ENCODE measurements at places on chromosomes 6 and 20.
A peak's percentile ranks its signal among the peaks of the same experiment; 100 is the strongest.

GRCh38 chr20:57920971-57921370 lies 211.2 kb upstream of the PMEPA1 start:
- DNase-seq, result no peak

GRCh38 chr6:157790548-157791160 lies 32.4 kb upstream of the SNX9 start:
- no peak for DNase-seq

GRCh38 chr6:5096482-5096881 lies 11.3 kb downstream of the PPP1R3G start:
- no peak for DNase-seq

- DNase-seq, result no peak
Measured at GRCh38 chr6:85010865-85011264, 246.5 kb upstream of the TBX18 start.

DNA sequence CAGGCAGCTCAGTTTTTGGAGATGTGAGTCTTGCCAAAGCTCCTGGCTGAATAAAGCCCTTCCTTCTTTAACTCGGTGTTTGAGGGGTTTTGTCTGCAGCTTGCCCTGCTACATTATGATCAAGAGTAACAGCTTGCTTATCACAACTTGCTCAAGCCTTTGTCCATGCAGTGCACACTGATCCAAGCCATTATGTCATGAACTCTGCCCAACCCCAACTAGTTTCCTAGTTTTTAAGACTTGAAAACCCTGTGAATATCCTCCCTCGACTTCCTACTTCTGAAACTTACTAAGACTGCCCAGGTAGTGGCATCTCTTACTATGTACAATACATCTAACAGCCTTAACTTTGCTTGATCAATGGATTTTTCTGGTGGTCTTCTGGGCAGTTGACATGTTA lies 50.3 kb upstream of the ADGRF4 start:
- DNase-seq, result no peak

DNA sequence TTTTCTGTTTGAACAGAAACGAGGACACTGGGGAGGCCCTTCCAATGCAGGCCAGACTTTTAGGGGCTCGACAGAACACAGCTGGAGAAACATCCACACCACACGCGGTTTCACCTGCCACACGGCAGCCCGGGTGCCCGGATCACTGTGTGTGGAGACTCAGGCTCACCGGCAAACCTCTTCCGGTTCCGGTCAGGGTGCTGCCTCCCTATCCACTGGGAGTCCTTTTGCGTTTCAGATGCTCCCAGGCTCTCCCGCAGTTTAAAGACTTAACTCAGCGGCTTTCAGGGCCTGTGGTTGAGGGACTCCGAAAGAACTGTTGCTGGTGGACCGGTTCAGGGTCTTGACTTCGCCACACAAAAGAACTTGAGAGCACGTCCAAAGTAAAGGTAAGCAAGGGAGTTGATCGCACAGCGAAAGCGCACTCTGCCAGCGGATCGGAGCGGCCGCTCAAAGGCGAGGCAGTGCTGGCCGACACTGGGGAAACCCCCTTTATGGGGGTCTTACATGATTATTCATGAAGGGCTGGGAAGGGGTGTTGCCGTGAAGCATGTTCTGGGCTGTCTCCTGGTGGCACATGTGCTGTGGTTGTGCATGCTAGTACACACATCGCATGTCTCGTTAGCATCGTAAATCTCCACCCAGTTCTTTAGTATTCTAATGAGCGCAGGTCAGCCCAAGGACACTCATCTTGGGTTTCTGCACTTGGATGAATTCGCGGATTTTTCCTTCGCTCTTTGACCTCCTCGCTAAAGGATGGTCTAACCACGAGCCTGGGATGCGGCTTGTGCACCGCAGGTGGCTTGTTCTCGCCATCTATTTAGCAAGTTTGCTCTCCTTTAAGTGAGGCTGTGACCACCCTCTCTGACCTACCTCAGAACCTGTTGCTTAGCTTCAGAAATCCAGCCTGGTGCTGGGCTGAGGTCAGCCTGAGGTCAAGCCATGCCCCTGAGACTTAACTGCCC lies 180.3 kb downstream of the CDH26 start:
- no peak for DNase-seq

DNA sequence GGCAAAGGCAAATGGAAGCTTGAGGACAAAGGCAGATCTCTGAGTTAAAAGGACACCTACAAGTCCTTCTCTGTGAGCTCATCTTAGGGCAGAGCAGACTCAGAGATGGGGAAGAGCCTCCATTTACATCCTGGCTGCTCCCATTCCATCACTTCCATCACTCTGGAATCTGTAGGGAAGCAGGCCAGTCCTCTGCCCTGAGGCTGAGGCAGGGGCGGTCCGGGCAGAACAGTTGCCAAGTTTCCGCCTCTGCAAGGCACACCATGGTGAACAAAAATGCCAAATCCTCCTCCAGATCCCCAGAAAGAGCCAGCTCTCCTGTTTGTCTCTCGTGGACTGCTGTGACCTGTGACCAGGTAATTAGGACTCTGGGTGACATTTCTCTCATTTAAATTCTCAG lies 209.6 kb upstream of the SSTR4 start:
- DNase-seq, result no peak

DNA sequence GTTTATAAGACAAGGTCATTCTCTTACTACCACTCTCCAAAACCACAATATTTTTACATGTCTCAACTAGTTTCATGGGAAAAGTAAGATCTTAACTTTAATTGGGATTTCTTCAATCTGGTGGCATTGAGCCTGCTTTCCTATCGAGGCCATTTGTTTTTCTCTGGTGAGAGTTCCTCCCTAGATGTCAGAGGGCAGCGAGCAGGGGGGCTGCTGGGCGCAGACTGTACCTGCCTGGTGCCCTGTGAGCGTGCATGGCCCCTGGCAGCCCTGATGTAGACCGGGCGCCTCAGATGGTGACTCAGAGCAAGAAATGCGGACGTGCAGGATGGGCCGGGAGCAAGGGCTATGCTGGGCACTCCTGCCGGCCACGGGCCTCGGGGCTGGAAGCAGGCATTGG lies 27.2 kb downstream of the ERMARD start:
- no peak for DNase-seq

DNA sequence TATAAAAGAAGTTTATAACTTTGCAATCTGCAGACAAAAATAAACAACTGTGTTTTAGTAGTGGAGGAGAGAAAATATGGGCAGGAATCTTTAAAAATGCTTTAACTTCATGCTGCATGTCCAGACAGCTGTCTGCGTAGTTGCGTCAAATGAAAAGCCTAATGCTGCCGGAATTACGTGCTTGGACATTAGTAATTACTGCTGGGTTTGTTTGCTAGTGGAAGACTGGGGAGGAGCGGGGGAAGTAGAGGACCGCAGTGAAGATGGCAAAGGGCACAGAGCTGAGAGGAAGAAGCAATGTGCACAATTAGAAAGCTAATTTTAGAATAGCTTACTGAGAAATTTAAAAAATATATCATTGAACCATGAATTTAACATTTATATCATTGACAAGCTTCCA lies 2.4 kb downstream of the SNAP25 start:
- no peak for DNase-seq

DNA sequence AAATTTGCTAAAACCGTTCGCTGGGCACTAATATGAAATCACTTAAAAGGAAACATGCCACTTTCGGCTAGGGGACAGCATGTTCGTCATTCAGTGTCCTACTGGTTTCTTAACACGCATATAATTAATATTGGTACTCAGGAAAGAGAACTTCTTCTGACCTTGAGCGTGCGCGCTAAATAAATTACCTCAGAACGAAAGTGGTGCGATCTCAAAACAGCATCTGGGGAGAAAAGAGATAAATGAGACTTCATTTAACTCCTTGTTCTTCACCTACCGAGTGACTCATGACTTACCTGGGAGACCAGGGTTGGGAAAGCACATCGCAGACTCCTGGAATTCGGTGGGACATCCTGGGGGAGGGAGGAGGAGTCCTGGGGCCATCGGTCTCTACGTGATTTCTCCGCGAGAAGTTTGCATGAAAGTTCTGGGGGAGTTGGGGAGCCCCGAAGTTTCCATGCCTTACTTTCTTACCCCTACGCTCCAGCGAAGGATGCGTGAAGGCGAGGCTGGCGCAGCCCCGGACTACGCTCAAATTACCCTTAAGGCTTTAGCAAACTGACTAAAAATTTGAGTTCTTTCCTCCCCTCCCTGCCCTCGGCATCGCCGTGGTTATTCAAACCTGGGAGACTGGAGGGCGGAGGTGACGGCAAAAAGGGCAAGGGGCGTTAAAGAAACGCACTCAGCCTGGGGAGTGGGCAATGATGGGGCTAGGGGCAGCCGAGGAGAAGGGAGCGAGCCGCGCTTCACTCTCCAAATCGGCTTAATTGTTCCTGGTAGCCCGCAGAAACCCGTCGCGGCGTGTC lies 1.1 kb upstream of the BEND6 start:
- no peak for DNase-seq

- DNase-seq, result no peak
Measured at GRCh38 chr6:133396984-133397348, 155.8 kb downstream of the EYA4 start.

DNA sequence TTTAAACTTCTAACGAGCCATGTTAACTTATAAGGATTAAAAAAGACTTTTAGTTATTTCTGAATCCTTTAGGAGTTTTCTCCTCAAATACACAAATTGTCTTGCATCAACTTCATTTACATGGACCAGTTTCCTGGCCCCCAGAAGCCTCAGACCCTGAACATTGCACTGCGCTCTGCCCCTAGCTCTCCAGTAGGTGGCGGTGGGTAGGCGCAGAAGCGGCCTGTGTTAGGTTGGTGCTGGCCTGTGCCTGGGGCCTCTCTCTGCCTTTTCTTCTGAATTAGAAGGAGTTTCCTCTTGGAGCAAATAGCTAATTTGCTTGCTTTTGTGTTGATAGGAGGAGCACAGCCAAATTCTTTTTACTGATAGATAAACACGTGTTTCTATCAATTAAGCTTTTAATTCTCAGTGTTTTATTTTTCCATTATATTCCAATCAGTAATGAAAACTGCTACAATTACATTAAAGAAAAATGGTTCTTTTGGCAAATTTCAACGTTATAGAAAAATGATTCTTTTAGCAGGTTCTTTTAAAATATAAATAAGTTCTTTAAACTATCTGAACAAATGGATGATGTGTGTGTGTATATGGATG lies 44.4 kb downstream of the DTD1 start:
- DNase-seq, result peak; percentile 67

- no peak for DNase-seq
Measured at GRCh38 chr20:39705032-39705431, 742.9 kb downstream of the DHX35 start.

DNA sequence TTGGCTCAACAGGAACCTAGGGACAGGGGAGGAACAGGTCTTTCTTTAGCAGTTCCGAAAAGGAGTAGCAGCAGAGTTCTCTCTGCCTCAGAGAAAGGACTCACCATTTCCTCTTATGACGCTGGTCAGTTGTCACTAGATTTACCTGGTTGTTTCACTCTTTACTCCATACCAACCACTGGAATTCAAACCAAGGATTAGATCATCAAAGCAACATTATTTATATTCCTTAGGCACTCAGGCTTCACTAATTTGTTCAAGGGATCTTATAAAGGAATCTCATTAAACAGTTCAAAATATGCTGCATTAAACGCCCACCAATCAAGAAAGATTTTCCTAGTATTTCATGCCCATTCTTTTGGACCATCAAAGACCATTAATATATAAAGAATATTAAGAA lies 1129.5 kb upstream of the MAP3K7 start:
- DNase-seq, result no peak

GRCh38 chr20:3651204-3651962 lies 11.8 kb downstream of the GFRA4 start:
- DNase-seq, result no peak

DNA sequence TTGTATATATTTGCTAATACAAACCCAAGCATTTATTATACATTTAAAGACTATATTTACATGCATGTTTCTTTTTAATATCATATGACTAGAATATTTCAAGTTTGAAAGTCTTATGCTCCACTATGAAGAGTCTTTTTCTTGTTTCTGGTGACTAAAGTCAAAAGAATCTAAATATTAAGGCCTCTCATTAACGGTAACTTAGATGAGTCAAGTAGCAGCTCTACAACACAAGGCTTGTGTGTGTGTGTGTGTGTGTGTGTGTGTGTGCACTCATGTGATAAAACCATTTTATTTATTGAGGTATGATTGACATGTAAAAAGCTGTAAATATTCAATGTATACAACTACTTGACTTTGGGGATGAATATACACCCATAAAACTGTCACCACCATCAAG lies 275.6 kb downstream of the TFAP2B start:
- no peak for DNase-seq

All from NCI-H1694 treated with DMSO at 0.1 percent for 48 hours (cell line).